ENCODE measurements at places on chromosomes 1 and 21. TPM values are rescaled to one million over a fixed set of nuclear protein-coding genes. Genes with fewer than 3 reads are reported as not detected.

The REG4 gene
- total RNA-seq: not detected

DNA sequence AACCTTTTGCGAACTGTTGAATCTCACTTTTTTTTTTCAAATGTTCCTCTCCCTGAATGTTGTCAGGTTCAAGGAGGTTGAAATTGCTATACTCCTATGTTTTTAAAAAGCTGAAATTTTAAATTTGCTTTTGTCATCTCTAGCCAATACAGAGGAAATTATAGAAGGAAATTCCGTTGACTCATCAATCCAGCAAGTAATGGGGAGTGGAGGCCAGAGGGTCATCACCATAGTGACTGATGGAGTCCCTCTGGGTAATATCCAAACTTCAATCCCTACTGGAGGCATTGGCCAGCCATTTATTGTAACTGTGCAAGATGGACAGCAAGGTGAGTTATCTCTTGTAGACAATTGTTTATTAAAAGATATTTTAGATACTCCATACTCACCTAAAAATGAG is 36.3 kb downstream of the GABPB2 start:
- no peak for DNase-seq
- no peaks in the 10 kb centered on the region for H3K27me3 ChIP-seq
- H3K4me3 ChIP-seq: no peak overlapping the region
- peaks cover 89% of the 10 kb centered on the region for H3K36me3 ChIP-seq
- no peaks in the 10 kb centered on the region for H3K4me1 ChIP-seq
- H3K27ac ChIP-seq: no peak overlapping the region

The TRIM67 gene
- not detected for total RNA-seq

DNA sequence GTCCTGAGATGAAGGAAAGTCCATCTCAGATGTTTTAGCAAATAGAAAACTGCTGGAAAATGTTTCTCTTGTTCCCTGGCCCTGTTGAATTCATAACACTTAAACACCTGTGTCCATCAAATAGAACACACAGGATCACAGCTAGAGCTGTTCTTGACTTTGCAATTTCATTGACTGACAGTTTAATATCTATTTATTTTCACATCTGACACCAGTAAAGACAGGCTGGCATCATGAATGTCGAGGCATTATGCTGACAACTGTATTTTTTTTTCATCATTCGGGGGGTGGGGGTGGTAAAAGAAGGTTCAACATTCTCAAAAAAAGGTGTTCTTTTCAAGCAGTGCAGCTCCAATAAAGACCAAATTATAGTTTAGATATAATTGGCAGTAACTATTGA is 591.2 kb upstream of the PTBP2 start:
- no peaks in the 10 kb centered on the region for H3K4me1 ChIP-seq
- H3K36me3 ChIP-seq: no peaks in the 10 kb centered on the region
- H3K4me3 ChIP-seq: no peak overlapping the region
- no peak for DNase-seq

DNA sequence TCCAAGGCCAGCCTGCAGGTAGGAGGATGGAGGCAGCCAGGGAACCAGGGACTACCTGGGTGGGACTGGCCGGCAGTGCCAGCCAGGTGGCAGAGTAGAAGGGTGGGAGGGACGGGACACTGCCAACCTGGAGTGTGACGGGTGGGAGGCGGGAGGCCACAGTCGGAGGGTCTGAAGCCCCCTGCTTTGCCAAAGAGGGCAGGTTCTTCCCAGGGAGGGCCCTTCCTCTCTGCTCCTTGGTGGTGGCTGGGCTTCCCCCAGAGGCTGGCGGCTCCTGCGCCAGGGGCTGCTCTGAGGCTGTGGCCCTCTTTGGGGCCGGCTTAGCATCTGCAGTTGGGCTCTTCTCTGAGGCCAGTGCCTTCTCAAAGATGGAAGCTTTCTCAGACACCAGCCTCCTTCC is 8.7 kb upstream of the TNNT2 start:
- no peak overlapping the region for H3K4me3 ChIP-seq
- no peak for DNase-seq
- H3K36me3 ChIP-seq: no peaks in the 10 kb centered on the region
- H3K27me3 ChIP-seq: no peaks in the 10 kb centered on the region
- no peak overlapping the region for H3K27ac ChIP-seq
- no peaks in the 10 kb centered on the region for H3K4me1 ChIP-seq

DNA sequence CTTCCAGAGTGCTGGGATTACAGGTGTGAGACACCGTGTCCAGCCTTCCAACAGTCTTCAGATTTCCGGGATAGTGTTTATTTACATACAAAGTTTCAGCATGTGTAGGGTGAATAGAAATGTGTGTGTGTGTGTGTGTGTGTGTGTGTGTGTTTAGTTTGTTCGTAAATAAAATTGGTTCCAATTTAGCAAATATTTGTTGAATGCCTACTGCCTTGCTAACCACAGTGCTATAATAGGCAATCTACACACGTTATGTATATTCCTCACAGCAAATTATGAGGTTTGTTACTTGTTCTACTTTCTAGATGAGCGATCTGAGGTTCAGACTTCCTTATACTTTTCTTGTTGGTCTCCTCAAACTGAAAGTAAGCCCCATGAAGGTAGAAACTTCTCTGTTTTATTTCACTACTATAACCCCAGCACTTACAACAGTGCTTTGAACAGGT is 32.8 kb upstream of the EPS15 start:
- no peaks in the 10 kb centered on the region for H3K4me1 ChIP-seq
- no peak overlapping the region for H3K27ac ChIP-seq
- H3K27me3 ChIP-seq: no peaks in the 10 kb centered on the region
- H3K36me3 ChIP-seq: no peaks in the 10 kb centered on the region

GRCh38 chr1:240701412-240701811 is 89.5 kb upstream of the GREM2 start:
- no peaks in the 10 kb centered on the region for H3K4me1 ChIP-seq
- H3K27me3 ChIP-seq: no peaks in the 10 kb centered on the region
- no peak for DNase-seq
- H3K4me3 ChIP-seq: no peak overlapping the region
- H3K36me3 ChIP-seq: no peaks in the 10 kb centered on the region
- no peak overlapping the region for H3K27ac ChIP-seq

The MCL1 gene
- total RNA-seq: 140 TPM

- no peak for DNase-seq
- H3K4me3 ChIP-seq: no peak overlapping the region
- no peaks in the 10 kb centered on the region for H3K4me1 ChIP-seq
- no peak overlapping the region for H3K27ac ChIP-seq
- H3K36me3 ChIP-seq: no peaks in the 10 kb centered on the region
Observed at GRCh38 chr1:189336115-189337100, 1141.3 kb downstream of the BRINP3 start.

DNA sequence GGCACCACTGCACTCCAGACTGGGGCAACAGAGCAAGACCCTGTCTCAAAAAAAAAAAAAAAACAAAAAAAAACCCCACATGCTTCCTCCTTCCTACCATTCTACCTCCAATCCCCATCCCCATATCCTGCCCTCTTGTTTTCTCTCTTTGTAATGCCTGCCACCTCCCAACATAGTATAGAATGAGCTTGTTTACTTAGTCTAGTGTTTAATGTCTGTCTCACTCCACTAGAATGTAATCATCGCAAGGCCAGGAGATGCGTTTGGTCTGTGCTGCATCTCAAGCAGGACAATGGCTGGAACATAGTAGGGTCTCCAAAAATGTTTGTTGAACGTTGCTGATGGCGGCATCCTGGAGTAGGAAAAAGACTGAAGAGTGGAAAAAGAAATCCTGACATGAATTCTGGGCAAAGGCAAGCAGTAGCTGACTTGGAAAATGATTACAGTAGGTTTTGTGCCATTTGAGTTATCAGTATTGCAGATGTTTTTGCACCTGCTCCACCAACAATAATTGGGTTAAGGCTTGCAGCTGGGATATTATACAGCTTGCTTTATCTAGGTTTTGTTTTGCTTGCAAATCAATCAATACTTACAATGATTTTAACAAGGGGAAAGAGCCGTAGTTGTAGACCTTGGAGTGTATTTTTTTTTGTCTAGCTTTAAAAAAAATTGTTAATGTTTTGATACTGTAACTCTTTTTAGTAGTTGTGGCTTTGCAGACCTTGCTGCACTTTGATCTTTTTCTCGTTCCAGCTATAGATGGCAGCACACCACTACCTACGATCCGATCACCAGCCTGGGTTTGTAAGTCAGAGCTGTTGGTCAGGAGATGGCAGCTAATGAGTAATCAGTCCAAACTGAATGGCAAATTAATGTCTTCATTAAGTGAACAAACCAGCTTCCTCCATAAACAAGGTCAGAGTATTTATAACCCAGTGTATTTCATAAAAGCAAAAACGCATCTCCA is 62.4 kb downstream of the BACH1 start:
- no peak overlapping the region for H3K27ac ChIP-seq
- no peaks in the 10 kb centered on the region for H3K4me1 ChIP-seq
- H3K36me3 ChIP-seq: peaks cover 8% of the 10 kb centered on the region
- H3K4me3 ChIP-seq: no peak overlapping the region
- H3K27me3 ChIP-seq: no peaks in the 10 kb centered on the region

The SMIM1 gene
- 24.5 TPM for total RNA-seq

GRCh38 chr21:43304621-43305335 is 122.2 kb downstream of the SIK1 start:
- no peak overlapping the region for H3K4me3 ChIP-seq
- H3K27me3 ChIP-seq: no peaks in the 10 kb centered on the region
- no peak for DNase-seq
- H3K36me3 ChIP-seq: no peaks in the 10 kb centered on the region
- peaks cover 8% of the 10 kb centered on the region for H3K4me1 ChIP-seq

The NCAM2 gene
- 3.8 TPM for total RNA-seq

- no peak overlapping the region for H3K4me3 ChIP-seq
- H3K27ac ChIP-seq: no peak overlapping the region
- H3K4me1 ChIP-seq: no peaks in the 10 kb centered on the region
- no peaks in the 10 kb centered on the region for H3K36me3 ChIP-seq
- DNase-seq: no peak
Observed at GRCh38 chr1:10799726-10800125, 3.3 kb upstream of the CASZ1 start.

The IPP gene
- total RNA-seq: 16.0 TPM

GRCh38 chr1:201870397-201870796 is 18.3 kb upstream of the SHISA4 start:
- H3K27ac ChIP-seq: no peak overlapping the region
- H3K4me1 ChIP-seq: no peaks in the 10 kb centered on the region
- H3K36me3 ChIP-seq: peaks cover 100% of the 10 kb centered on the region
- H3K27me3 ChIP-seq: no peaks in the 10 kb centered on the region
- DNase-seq: no peak

DNA sequence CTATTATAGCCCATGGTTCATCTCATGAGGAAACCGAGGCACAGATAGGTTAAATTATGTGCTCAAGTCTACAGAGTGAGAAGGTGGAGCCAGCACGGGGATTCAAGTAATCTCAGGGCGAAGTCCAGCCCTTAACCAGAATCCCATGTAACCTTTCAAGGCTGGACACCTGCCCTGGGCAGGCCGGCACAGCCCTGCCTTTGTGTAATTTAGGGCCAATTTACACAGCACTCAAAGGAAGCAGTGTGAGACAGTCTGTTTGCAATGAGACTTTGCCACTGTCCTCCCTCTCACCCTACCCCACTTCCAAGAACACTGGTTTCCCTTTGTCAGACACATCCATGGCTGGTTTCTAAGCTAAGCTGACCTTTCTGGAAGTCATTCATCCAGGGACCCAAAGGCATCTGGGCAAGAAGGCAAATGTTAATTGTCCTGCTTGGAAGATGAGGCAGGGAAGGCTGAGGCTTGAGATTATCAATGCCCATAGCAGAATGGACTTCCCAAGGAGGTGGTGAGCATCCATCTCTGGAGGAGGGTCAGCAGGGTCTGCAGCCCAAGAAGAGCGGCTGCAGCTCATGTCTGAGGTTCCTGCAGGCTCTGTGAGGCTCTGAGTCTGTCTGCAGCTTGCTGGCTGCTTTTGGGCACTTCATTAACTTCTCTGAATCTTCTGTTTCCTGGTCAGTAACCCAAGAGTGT is 159.2 kb downstream of the TRABD2B start:
- DNase-seq: no peak
- no peaks in the 10 kb centered on the region for H3K36me3 ChIP-seq
- no peak overlapping the region for H3K4me3 ChIP-seq
- peaks cover 11% of the 10 kb centered on the region for H3K4me1 ChIP-seq
